ENCODE measurements at places on chromosomes 7 and 10.

GRCh38 chr7:11910253-11910652 is 78.3 kb upstream of the THSD7A start:
- no peak for DNase-seq

- DNase-seq, result no peak
Observed at GRCh38 chr10:93110472-93111146, 36.9 kb downstream of the CYP26A1 start.

- DNase-seq, result no peak
Observed at GRCh38 chr10:109071539-109071938, 851.8 kb downstream of the XPNPEP1 start.

- no peak for DNase-seq
Observed at GRCh38 chr10:88831709-88832108, 19.9 kb downstream of the ANKRD22 start.

- DNase-seq, result no peak
Observed at GRCh38 chr7:112144284-112145059, 61.7 kb downstream of the DOCK4 start.

DNA sequence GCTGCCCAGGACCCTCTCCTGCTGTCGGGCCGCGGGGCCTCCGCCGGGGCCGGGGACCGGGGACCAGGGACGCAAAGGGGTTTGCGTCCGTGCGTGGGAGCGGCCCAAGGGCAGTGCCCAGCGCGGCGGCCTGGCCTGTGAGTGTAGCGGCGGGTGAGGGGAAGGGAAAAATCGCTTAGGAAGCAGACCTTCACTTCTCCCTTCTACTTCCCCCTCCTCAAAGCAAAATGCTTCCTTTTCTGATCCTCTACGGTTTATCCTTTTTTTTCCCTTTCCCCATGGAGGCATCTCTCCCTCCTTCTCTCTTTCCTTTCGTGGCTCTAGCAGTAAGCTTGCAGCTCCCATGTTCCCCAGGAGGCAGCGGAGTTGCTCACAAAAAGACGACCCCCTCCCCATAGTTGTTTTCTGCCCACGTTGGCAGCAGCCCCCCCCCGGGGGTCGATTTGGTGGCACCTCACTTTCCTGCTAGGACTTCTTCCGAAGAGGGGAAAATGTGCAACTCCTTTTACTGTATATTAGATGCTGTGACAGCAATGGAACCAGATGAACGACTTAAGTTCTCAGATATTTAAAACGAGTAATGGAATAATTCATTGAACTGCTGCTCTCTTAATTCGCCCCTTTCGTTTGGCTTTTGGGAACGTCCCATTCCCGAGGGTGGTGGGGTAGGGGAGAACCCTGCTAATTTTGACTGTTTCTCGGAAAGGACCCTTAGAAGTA is 724 bp downstream of the CAPZA2 start:
- no peak for DNase-seq

- no peak for DNase-seq
Observed at GRCh38 chr7:38310591-38311101, 37.2 kb upstream of the TARP start.

DNA sequence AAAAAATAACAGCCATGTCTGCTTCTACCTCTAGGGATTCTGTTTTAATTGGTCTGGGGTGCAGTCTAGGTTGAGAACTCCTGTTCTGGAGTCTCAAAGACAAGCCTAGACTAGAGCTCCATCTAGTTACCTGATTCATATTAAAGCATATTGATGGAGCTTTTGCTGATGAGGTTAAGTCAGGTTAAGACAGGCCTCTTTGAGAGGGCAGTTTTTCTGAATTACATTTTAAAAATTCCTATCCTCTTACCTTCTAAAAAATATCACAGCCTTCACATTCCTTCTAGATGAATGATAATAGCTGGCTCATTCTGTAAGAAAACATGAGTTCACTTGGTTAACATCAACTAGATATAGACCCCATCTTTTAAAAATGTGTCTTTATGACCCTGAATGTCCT is 28.9 kb downstream of the MGAM start:
- peak; percentile 66 for DNase-seq

GRCh38 chr7:41339913-41340676 is 362.8 kb downstream of the INHBA start:
- DNase-seq, result no peak

- DNase-seq, result no peak
Observed at GRCh38 chr7:16975712-16976111, 93.9 kb upstream of the AGR3 start.

DNA sequence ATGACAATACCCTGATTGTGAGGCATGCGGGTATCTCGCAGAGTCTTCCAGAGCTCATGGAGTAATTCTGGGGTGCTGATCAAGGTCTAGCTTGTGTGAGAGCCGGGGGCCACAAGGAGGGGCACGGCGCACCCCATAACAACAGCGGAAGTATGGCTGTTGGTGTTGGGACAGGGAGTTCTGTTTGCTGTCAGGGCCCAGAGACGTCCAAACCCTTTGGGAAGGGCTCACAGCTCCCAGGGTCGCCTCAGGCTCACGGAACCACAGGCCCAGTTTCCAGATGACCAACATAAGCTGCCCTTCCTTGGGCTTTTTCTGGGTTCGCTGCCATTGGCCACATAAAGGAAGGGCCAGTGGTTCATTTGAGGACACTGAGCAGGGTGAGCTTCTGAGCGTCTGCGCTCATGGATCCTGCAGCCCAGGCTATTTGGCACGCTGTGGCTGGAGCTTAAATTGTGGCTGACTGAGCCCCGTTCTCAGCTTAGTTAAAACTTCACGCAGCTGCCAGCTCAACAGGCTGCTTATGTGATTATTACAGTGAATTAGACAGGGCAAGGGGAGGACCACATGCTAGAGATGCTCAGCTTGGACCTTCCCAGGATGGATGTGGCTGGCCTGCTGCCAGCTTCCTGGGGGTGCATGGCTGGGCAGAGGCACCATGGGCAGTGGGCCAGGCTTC is 92.3 kb downstream of the DNAJB6 start:
- no peak for DNase-seq

GRCh38 chr10:42953684-42954674 is 122.9 kb upstream of the RET start:
- no peak for DNase-seq

- no peak for DNase-seq
Observed at GRCh38 chr7:35258125-35258867, 4.4 kb upstream of the TBX20 start.

DNA sequence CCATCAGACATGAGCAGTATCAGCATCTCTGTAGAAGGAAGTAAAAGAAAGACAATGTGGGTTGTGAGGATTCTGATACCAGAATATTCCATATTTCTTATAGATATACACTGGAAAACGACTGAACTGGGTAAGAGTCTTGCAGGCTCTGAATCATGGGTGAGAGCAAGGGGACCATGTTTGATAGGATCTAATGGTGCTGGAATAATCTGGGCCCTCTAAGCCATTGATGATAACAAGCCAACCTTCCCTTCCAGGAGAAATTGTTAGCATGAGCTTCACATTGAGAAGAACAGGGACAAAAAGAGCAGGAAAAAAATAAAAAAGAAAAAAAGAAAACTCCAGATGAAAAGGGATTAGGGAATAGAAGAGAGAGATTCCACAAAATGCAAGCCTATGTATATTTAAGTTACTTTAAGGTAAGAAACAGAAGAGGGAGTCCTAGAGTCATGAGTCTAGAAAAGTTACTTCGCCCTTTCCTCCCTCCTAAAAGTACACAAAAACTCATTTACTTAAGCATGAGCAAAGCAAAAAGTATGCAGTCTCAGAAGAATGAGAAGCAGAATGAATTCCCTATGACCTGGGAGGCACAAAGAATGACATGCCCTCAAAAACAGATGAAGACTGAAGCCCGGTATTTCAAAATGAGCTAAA is 181.9 kb downstream of the TMEM26 start:
- no peak for DNase-seq
